ENCODE measurements at places on chromosomes 3 and 15. TPM values are rescaled to one million over a fixed set of nuclear protein-coding genes. Genes with fewer than 3 reads are reported as not detected.
A peak's percentile ranks its signal among the peaks of the same experiment; 100 is the strongest.

DNA sequence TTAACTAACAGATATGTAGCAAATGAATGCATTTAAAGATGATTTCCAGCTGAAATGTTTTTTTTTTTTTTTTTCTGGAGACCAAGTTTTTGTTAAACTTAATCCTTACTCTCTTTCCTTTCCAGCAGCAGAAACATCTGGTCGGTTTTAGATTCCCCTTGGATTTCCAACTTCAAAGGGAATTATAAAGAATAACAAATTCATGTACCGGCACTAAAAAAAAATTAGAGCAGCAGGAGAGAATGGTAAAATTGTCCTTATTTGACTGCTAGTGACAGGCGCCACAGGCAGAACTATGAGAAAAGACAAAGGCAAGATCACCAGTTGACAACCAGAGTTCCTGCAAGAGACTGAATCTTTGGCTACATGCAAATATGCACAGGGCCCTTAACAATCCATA, 393.3 kb downstream of the TIGIT start:
- H3K4me1 ChIP-seq = peaks cover 13% of the 10 kb centered on the region
- no peaks in the 10 kb centered on the region for H3K36me3 ChIP-seq

Gene SH2D7
- not detected for total RNA-seq

DNA sequence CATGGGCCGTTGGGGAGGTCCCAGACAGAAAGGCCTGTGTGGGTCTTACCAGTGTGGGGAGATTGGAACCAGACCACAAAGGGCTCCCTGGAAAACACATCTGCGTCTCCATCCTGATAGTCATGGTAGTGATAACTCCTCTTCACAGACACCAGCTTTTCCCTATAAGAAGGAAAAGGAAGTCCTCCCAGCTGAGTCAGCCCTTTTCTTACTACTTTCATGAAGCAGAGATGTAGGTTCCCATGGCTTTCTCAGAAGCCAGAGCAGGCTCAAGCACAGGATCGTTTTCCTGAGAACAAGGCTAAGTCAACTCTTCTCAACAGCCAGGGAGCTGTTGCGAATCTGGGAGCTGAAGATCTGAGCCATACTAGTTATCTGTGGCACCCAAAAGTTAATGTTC, 6.1 kb downstream of the DNASE1L3 start:
- H3K36me3 ChIP-seq = no peaks in the 10 kb centered on the region
- peaks cover 5% of the 10 kb centered on the region for H3K27me3 ChIP-seq
- no peak for DNase-seq
- H3K27ac ChIP-seq = no peak overlapping the region

DNA sequence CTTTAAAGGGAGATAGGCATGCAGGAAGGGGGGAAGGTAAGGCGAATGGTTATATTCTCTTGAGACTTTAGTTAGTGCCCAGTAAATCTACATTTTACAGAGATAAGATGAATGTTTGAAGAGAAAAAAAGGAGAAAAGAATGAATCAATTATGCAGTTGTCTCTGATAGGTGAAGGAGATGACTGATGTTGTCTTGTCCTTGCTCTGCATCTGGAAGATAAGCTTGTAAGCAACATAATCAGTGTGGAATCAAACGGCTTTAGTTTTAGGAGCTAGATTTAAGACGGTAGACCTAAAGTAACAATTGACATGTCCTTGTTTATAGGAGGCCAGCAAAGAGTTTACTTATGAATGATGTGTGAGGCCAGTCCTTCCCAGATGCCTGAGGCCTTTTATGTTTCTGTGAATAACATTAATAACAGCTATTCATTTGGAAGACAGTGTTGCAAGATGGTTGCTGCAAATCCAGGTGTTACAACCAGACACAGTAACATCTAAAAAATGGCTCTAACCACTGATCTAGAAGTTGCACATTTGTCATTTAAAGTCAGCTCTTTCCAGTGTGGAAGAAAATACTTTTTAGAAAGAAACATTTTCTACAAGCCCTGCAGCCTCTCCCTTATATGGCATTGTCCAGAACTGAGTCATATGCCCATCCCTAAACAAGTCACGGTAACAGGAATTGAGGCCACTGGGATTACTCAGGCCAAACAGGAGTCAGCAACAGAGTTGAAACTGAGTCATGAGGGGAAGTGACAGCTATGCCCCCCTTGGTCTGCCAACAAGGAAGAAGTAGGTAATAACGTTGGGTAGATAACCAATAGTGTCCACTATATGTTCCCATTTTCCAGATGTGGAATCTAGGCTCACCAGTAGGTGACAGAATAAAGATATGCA, 77.5 kb upstream of the FBN1 start:
- H3K36me3 ChIP-seq = no peaks in the 10 kb centered on the region
- H3K27me3 ChIP-seq = no peaks in the 10 kb centered on the region
- H3K4me1 ChIP-seq = peaks cover 3% of the 10 kb centered on the region
- DNase-seq = no peak
- H3K27ac ChIP-seq = peak overlapping the region; percentile 17

DNA sequence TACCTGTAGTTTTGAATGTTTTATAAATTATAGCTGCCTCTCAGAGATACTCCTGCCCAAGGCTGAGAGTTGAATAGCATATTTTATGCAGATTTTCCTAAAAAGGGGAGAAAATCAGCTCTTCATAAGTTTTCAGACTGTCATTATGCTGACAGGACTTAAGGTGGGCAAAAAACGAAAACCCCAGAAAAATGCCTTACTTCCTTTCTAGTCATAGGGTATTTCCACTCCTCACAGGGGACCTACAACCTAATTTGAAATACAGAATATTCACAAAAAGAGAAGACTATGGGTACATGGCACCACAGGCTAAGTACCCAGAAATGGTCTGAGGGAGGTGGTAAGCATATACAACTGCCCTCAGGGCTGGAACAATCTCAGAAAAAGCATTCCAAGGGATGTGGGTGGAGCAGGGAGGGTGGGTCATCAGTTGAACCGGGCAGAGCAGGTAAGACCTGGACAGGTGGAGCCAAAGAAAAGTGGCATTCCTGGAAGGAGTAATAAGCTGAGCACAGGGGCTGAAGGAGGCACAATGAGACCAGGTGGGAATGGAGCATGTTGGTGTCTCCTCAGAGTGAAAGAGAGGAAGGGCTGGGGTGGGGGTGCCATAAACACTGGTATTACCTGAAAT, 10.6 kb upstream of the OXSR1 start:
- DNase-seq = no peak
- no peaks in the 10 kb centered on the region for H3K27me3 ChIP-seq
- peak overlapping the region; percentile 28 for H3K27ac ChIP-seq
- H3K4me1 ChIP-seq = peaks cover 33% of the 10 kb centered on the region

Measured in mesothelial cell of epicardium (in vitro differentiated cells).